ENCODE measurements at places on chromosomes 6 and 20.

- no peak for DNase-seq
Observed at GRCh38 chr6:79157961-79158644, 76.4 kb downstream of the HMGN3 start.

DNA sequence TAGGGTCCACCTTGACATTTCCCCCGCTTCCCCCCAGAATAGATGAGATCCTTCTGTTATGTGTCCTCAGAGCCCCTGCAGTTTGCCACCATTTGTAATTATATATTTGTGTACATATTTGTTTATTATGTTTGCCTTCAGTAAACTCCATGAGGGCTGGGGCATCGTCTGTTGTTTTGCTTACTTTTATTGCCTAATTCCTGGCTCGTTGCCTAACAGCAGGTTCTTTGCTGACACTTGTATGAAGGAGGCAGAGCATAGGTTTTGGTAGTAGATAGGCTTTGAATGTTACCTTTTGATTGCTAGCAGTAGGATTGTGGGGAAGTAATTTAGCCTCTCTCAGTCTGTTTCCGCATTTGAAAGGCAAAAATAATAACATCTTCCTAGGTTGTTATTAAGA, 9.9 kb downstream of the MAP3K4 start:
- no peak for DNase-seq

- DNase-seq, result peak; percentile 79
Observed at GRCh38 chr6:38348371-38348770, 291.4 kb downstream of the BTBD9 start.

GRCh38 chr6:82957171-82957867, 108.3 kb downstream of the UBE3D start:
- DNase-seq, result no peak

DNA sequence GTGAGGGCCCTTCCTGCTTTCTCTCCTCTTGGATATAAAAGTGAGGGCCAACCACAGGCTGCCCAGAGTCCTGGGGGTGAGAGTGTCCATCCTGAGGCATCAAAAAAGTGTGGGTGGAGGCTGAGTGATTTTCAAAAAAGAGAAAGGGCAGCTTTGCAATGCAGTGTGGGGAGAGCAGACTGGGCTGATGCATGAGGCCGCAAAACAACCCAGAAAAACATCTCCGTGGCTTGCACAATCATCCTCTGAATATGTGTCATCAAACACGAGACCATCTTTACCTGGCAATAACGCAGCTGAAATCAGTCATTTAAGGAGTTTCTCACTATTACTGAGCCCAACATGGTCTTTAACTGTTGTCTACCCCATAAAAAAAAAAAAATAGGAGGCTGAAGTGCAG, 191.2 kb upstream of the SOX4 start:
- no peak for DNase-seq

DNA sequence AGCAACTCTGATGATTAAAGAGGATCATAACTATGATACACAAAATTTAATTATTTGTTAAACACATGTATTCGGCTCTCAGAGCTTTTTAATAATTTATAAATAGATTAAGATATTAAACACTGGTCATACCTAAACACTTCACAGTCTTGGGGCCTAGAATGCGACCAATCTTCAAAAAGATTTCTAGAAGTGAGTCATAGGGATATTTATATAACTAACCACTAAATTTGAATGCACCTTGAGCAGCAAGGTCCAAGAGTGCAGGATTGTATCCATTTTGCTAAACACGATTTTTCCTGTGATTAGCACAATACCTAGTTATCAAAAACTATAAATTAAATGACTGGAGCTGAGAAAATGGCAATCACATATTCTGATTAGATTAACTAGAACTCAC, 709.3 kb downstream of the EPHA7 start:
- no peak for DNase-seq

DNA sequence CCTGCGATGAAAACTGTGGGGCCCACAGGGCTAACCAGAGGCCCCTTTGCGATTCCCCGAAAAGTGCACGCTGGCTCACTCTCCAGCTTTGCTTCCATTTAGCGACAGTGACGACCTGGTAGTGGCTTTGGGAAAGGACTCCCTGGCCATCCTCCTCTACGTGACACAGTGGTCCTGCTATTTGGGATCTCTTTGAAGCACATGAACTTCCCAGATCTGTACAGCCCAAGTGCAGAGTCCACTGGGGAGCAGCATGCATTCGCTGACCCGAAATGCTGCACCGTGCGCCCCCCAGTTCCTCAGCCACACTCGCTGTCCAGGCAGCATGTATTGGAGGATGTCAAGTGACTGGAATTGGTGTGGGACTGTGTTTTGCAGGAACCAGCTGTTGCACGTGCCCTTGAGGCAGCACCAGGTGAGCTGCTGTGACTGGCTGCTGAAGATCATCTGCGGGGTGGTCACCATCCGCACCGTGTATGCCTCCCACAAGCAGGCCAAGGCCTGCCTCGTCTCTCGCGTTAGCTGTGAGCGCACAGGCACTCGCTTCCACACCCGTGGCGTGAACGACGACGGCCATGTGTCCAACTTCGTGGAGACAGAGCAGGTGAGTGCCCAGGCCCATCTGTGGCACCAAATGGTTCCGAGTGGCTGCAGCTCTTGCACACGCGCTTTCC, 51.6 kb downstream of the SYNJ2 start:
- DNase-seq, result no peak

- no peak for DNase-seq
Observed at GRCh38 chr20:10585308-10585707, 88.5 kb downstream of the JAG1 start.

GRCh38 chr20:45432294-45432693, 16.4 kb downstream of the PIGT start:
- no peak for DNase-seq

DNA sequence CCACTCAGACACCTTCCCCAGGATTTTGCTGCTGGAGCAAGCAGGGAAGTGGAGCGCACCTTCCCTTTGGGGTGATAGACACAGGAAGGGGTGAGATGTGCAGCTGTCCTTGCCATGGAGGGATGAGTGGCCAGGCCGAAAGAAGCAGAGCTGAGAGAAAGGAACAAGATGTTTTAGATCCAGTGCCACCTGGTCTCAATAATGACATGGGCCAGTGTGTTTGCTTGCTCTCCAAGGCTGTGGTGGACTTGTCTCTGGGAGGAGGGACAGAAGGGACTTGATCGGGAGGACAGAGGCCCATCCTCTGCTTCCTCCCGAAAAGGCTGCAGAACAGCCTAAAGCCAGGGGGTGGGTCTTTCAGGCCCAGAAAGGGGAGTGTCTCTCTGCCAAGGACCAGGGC, 61.7 kb upstream of the CCDC167 start:
- no peak for DNase-seq

- peak; percentile 76 for DNase-seq
Observed at GRCh38 chr6:41367700-41368099, 32.3 kb downstream of the NCR2 start.

DNA sequence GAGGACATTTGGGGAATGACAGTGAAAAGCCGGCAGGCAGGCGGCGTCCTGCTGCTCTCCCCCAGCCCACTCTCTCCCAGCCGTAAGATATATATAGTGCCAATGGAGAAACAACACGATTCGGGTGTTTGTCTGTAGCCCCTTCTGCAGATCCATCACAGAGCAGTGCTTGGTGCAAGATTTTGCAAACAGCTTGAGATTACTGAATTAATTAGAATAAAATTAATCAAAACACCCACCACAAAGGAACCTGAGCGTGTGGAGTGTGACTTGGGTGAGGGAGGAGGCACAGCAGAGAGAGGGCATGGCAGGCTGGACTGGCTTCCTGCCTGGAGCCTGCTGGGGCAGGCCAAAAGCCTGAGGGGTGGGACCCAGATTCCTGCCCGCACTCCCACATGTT, 28.8 kb upstream of the CCDC167 start:
- DNase-seq, result no peak

GRCh38 chr20:57397693-57398108, 6.5 kb downstream of the RBM38 start:
- no peak for DNase-seq

- DNase-seq, result peak; percentile 39
Observed at GRCh38 chr20:44471481-44471882, 4.2 kb upstream of the TTPAL start.

DNA sequence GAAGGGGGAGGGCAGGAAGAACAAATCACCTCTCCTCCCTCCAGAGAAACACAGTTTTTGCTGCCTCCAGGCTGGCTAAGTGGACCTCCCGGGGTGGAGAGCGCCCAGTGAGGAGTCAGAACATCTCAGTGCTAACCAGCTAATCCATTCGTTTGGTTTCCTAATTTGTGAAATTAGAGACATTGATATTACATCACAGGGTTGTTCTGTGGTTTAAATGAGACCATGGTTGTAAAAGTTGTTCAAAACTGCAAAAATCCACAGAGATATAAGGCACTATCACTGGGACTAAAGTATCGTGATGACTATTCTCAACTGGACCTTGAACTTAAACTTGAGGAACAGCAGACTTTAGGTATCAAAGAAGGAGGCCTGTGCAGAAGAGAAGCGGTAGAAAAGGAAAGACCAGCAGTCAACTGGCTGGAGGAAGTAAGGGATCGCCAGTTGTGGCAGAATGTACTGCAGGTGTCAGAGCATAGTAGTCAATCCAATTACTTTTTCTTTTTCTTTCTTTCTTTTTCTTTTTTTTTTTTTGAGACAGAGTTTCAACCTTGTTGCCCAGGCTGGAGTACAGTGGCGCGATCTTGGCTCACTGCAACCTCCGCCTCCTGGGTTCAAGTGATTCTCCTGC, 33.9 kb downstream of the RIPOR2 start:
- DNase-seq, result no peak

GRCh38 chr20:51176876-51177275, 154.0 kb upstream of the KCNG1 start:
- peak; percentile 93 for DNase-seq

DNA sequence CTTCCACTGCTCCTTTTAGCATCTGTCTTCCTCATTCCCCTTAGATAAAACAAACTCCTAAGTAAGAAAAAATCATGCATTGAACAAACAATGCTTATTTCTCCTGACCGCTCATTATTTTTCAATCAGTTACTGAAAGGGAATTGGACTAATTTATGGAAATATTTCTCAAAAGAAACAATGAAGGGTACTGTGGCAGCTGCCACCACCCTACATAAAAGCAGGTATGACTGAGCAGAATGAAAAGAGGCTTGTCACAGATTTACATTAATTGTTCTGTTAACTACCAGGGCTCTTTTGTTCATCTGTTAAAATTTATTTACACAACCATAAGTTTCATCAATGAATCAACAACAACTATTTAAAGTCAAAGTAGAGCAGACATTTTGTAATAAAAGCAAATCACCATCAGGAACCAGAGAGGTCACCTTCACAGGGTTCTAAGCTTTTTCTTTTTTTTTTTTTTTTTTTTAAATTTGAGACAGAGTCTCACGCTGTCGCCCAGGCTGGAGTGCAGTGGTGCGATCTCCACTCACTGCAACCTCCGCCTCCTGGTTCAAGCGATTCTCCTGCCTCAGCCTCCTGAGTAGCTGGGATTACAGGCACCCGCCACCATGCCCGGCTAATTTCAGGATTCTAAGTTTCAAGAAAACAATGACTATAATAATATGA, 204.0 kb downstream of the PTPRK start:
- DNase-seq, result no peak

GRCh38 chr20:53806683-53807401, 213.2 kb upstream of the ZNF217 start:
- DNase-seq, result no peak

DNA sequence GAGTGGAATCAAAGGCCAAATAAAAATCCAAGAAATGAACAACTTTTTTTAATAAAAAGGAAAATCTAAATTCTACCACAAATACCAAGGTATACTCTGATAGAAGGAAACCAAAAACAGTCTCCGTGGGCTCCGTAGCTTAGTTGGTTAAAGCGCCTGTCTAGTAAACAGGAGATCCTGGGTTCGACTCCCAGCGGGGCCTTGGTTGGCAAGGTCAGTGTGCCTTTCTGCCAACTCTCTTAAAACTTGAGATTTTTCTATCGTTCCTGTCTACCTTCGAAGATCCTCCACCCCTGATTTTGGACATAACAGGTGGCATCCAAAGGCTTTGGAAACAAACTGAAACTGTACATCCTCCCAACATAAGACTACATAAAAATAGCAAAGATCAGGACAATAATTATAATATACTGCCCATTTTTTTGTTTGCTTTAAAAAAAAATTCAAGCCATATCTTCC, 197.9 kb downstream of the TRIM27 start:
- peak; percentile 49 for DNase-seq

DNA sequence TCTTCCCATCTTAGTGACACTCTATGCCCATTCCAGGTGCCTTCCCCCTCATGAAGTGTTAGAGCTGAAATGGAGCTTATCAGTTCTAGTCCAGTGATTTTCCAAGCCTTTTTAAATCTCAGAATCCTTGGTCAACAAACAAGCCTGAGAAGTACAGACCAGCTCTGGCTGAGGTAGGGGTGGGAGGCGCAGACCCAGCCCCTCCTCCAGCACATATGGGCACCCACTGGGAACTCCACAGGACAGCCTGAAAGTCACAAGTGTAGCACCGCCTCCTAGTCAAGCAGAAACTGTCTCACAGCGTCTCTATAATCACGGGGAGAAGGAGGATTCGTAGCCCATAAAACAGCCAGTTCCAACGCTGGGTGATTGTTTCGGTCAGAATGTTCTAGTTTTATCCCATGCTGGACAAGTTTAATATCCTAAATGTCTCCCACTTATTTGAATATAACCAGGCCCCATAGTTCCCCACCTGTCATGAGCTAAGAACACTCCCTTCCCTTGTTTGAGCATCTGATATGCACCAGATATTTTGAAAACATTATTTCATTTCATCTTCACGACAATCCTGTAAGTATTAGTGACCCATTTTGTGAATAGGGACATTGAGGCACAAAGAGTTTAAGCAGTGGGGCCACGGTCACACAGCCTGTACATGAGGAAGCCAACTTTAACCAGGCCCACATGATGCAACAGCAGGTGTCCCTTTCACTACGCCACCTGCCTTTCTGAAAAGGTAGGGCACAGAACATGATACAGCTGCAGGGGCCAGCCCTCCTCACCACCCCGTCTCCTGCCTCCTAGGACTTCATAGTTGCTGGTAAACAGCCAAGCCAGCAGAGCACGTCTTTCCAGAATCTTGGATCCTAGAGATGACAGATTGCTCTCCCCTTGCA, 40.1 kb downstream of the TRAF3IP2 start:
- DNase-seq, result no peak

GRCh38 chr6:36268478-36269275, 1.2 kb upstream of the PNPLA1 start:
- no peak for DNase-seq

- DNase-seq, result no peak
Observed at GRCh38 chr6:143247586-143247985, 186.9 kb downstream of the AIG1 start.

- DNase-seq, result no peak
Observed at GRCh38 chr6:41732591-41733359, 2.6 kb downstream of the TFEB start.

DNA sequence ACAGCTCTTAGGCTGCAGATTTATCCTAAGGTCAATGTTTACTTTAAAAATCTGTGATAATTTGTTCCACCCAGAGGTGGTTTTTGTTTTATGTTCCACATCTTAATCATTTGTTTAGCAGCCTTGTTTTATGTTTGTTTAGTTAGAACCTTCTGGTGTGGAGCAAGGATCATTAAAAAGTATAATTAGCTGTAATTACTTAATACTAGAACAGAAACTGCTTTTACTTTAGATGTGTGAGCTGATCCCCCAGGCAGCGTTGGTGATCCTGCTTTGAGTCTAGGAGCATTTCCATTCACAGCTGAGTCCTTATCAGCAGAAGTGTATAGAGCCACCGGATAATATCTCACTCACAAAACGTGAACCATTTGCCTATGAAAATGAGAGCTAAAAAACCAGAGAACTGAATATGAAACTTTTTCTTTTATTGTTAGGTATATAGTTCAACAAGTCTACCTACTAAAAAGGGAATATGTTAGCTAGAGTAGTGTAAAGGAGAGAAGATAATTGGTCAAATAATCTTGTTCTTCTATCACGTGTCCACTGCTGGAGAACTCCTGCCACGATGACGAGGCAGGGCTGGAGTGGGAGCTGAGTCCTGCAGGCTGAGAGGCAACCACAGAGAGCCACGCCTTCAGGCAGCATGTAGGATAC, 78.5 kb downstream of the TRMT11 start:
- no peak for DNase-seq

Measured in COLO829 (cell line).